Type B pancreatic cell (in vitro differentiated cells): ENCODE measurements at places on chromosomes 3 and 15. TPM values are rescaled to one million over a fixed set of nuclear protein-coding genes. Genes with fewer than 3 reads are reported as not detected.

The CYP1A2 gene
- 1.6 TPM in 1 of 2 replicates, not detected in the other for total RNA-seq

The PPP2R3A gene
- 8.6 and 16.5 TPM in 2 replicates for total RNA-seq

The ANKRD63 gene
- 0.98 and 1.5 TPM in 2 replicates for total RNA-seq

The STAC gene
- total RNA-seq = 3.5 and 4.9 TPM in 2 replicates

The PRKCD gene
- total RNA-seq = 24.0 and 37.4 TPM in 2 replicates

The GOLGA8R gene
- total RNA-seq = 0.95 and 1.8 TPM in 2 replicates

The COL6A5 gene
- total RNA-seq = 0.10 and 0.14 TPM in 2 replicates

The COL8A1 gene
- total RNA-seq = 0.86 and 2.6 TPM in 2 replicates

The ACTRT3 gene
- 1.8 and 2.1 TPM in 2 replicates for total RNA-seq

The DNAH12 gene
- total RNA-seq = 0.29 and 0.87 TPM in 2 replicates

The CYP19A1 gene
- 0.95 and 1.3 TPM in 2 replicates for total RNA-seq

The USP19 gene
- 83.0 and 86.4 TPM in 2 replicates for total RNA-seq

The TMC3 gene
- total RNA-seq = 0.07 and 0.10 TPM in 2 replicates

The PIERCE2 gene
- 2.1 and 2.3 TPM in 2 replicates for total RNA-seq

The MRPL3 gene
- 93.4 and 96.2 TPM in 2 replicates for total RNA-seq

The GNB5 gene
- total RNA-seq = 12.6 and 19.9 TPM in 2 replicates

The ALG1L2 gene
- 1.4 and 2.1 TPM in 2 replicates for total RNA-seq

The RTP1 gene
- not detected in 2 replicates for total RNA-seq

The ZBTB38 gene
- total RNA-seq = 29.4 and 35.4 TPM in 2 replicates

The PLA2G4B gene
- 17.7 and 19.9 TPM in 2 replicates for total RNA-seq

The ATG7 gene
- total RNA-seq = 30.9 and 32.4 TPM in 2 replicates

The CNTN6 gene
- 0.64 and 3.3 TPM in 2 replicates for total RNA-seq

The RTP3 gene
- not detected in 2 replicates for total RNA-seq

The WDR93 gene
- 0.29 and 1.5 TPM in 2 replicates for total RNA-seq

The MB21D2 gene
- 14.1 and 23.1 TPM in 2 replicates for total RNA-seq

The XCR1 gene
- 3.6 and 13.9 TPM in 2 replicates for total RNA-seq

The SLC30A4 gene
- 7.2 and 12.5 TPM in 2 replicates for total RNA-seq

The GOLGA8K gene
- 0.77 TPM in 1 of 2 replicates, not detected in the other for total RNA-seq

The DLEC1 gene
- total RNA-seq = 0.76 and 3.2 TPM in 2 replicates

The SUCLG2 gene
- 40.1 and 42.8 TPM in 2 replicates for total RNA-seq

The FNDC3B gene
- total RNA-seq = 67.9 and 79.2 TPM in 2 replicates

The KNL1 gene
- total RNA-seq = 7.6 and 21.4 TPM in 2 replicates

The LRTM1 gene
- 0.29 and 0.77 TPM in 2 replicates for total RNA-seq

The LYZL4 gene
- total RNA-seq = 0.36 TPM in 1 of 2 replicates, not detected in the other

The ROPN1B gene
- total RNA-seq = 0.53 and 1.2 TPM in 2 replicates

The GABRR3 gene
- total RNA-seq = not detected in 2 replicates

The THSD4 gene
- total RNA-seq = 23.1 and 43.3 TPM in 2 replicates

The CIP2A gene
- 7.0 and 29.0 TPM in 2 replicates for total RNA-seq

The CIDEC gene
- 0.60 and 1.6 TPM in 2 replicates for total RNA-seq
